ENCODE measurements at places on chromosomes 5 and 9.

- DNase-seq: no peak
Measured at GRCh38 chr9:134196911-134197310, 32.5 kb upstream of the RNU6ATAC start.

DNA sequence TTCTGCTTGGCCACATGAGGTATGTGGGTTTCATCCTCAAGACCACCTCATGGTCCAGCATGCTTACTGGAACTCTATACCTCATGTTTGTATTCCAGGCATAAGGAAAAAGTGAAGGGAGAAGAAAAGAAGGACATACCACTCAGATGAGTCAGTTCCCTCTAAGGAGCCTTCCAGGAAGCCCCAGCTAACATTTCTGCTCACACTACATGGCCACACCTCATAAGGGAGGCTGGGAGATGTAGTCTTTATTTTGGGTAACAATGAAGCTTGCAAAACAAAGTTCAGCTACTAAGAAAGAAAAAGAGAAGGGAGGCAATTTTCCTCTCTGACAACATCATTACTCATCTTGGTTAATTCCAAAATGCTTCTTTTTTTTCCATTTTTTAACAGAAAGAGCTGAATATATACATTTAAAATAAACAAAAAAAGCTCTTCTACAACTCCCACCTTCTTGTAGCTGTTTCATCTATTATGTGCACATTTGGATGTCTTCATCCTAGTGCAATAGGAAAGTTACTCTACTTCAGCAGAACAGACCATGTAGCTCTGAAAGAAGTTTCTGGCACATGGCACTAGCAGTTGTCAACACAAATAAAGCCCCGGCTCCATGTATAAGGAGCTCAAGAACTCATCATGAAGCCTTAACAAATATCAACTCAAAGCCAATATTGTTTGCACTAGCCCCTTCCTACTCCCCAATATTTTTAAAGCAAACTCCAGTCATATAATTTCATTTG, 123.6 kb upstream of the CCDC112 start:
- DNase-seq: no peak

DNA sequence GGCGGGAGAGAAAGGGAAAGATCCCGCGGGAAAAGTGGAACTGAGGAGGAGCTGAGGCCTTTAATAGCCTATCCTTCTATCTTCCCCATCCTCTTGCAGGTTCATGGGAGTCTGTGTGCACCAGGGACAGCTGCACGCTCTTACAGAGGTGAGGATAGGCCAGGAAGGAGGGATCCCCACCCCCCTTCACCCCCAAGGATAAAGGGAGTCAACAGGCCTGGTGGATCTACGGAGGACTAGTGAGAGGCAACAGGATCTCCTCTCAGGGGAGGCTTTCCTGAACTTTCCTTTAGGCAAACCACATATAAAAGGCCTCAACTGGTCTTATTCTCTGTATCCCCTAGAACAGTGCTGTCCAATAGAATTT, 1.1 kb downstream of the TESK1 start:
- DNase-seq: no peak

- no peak for DNase-seq
Measured at GRCh38 chr5:10892147-10892910, 131.3 kb upstream of the DAP start.

DNA sequence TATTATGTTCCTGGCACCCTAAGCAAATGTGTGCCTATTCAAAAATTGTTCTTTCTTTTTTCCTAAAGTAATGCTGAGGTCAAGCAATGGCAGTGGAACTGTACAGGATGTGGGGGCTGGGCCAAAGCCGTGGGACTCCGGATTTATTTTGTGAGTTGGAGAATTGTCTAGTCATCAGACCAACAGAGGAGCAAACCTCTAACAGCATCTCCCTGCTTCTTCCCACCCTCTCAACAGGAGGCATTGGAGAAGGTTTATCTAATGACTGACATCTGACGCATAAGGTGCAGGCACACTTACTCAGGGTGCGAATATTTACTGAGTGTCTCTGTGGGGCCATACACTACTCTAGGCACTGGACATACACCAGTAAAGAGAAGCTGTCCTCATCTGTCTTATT, 38.6 kb downstream of the MARCHF11 start:
- no peak for DNase-seq

GRCh38 chr5:160451281-160451680, 29.6 kb downstream of the PTTG1 start:
- DNase-seq: no peak
